Left cardiac atrium (tissue), 4 donors: ENCODE measurements at places on chromosomes 7 and 10.

DNA sequence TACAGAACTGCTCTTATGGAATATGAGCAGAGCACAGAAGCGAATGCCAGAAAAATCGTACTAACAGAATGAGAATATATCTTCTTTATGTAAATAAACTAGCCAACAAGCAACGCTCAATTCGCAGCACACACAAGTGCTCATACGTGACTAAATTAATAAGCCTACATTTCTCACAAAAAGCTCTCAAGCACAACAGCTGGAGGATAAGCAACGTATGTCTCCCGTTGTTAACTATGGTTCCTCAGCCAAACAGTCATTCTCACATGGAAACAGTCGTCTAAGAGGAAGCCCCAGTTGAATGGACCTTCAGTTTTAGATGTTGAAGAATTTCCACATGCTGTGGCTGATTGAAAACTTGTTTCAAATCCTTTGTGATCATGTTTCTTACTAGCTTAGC is 110.4 kb downstream of the PKD1L1 start:
- no peak for DNase-seq

GRCh38 chr10:17665747-17666146 is 21.8 kb downstream of the STAM start:
- no peak for DNase-seq

GRCh38 chr7:151505433-151505832 is 14.3 kb downstream of the RHEB start:
- no peak for DNase-seq

GRCh38 chr7:45624392-45624760 is 50.2 kb downstream of the ADCY1 start:
- no peak for DNase-seq

- no peak for DNase-seq
Measured at GRCh38 chr7:90262438-90262837, 17.5 kb downstream of the CFAP69 start.

DNA sequence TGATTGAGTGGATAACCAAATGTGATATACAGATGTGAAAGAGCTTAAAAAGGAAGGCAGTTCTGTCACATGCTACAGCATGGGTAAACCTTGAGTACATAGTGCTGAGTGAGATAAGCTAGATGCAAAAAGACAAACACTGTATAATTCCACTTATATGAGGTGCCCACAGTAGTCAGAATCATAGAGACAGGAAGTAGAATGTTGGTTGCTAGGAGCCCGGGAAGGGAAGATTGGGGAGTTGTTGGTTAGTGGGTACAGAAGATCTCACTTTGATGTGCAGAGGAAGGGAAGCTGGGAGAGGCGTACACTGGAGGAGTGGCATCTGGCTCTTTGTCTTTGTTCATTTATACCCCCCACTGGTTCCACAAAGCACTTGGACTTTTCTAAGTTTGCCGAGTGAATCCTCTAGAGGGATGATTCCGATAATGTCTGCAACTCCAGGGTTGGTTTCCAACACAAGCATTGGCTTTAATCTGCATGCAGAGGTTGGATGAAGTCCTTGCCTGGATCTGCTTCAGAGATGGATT is 39.5 kb downstream of the TSPAN14 start:
- no peak for DNase-seq
